ENCODE measurements at places on chromosomes 2 and 18. TPM values are rescaled to one million over a fixed set of nuclear protein-coding genes. Genes with fewer than 3 reads are reported as not detected.
A peak's percentile ranks its signal among the peaks of the same experiment; 100 is the strongest.

DNA sequence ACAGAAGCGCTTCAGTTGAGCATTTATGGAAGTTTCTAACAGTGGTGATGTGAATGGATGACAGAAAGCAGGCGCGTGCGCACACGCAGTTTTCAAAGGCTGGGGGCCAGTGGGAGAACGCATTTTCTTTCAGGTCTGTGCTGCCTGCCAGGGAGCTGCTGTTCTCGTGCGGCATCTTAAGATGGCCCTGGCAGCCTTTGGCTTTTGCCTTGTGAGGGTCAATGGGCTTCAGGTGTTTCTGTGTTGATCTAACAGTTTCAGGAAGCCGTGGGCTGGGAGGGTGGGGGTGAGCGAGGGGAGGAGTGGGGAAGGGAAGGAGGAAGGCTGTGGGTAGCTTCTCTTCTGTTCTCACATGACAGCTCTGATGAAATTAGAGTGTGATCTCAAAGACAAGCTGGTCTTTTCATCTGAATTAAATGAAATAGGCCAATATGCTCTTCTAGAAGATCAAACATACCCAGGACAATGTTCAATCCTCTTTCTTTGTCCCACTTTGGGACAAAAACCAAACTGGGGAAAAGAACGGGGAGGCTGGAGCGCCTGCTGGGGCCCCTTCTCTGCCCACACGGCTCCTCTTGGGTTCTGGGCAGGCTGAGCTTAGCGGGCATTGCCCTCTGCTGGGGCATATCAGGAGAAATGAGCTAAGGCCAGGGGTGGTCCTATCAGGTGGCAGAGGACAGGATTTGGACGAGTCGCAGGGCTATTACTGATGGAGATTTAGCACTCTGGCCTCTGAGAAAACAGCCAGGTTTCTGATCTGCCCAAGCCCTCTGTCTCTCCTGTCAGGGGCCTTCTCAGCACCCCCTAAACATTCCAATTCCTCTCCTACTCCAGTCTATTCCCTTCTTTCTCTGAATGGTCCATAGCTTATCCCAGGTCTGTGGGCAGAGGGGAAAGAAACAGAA, 126.2 kb upstream of the LGALSL start:
- DNase-seq, result no peak

DNA sequence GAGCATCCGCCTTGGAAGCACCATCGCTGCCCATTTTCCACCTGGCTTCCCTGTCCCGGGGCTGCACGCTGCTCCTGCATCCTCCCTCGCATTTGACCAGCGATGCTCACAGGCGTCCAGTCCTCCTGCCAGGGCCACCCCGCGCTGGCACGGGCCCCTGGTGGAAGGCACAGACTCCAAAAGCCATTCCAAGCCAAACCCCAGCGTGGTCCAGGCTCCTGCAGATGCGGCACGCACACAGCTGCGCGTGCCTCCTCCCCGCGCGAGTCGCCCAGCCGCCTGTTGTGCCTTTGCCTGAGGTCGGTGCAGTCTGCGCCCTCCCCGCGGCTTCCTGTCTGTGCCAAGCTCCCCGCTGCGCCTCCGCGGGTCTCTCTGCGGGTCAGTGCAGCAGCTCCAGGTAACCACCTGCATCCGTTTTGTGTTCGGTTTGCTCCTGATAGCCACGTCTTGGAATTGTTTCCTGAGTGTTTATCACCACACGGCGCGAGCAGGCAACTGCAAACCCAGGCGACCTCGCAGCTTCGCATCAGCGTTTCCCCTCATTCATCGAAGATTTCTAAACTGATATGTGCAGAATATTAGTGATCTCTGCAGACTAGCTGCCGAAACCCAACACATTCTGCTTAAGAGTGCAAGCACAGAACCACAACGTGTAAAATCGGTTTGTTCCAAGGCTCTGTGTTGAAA, 65.2 kb upstream of the SALL3 start:
- DNase-seq, result no peak

GRCh38 chr18:26304511-26304910, 78.3 kb downstream of the TAF4B start:
- no peak for DNase-seq

Gene CCDC195
- not detected for total RNA-seq

Gene SLC23A3
- total RNA-seq, result 1.6 TPM

Gene SP140
- 0.09 TPM for total RNA-seq

GRCh38 chr2:86305195-86305914, 32.1 kb downstream of the REEP1 start:
- DNase-seq, result no peak

DNA sequence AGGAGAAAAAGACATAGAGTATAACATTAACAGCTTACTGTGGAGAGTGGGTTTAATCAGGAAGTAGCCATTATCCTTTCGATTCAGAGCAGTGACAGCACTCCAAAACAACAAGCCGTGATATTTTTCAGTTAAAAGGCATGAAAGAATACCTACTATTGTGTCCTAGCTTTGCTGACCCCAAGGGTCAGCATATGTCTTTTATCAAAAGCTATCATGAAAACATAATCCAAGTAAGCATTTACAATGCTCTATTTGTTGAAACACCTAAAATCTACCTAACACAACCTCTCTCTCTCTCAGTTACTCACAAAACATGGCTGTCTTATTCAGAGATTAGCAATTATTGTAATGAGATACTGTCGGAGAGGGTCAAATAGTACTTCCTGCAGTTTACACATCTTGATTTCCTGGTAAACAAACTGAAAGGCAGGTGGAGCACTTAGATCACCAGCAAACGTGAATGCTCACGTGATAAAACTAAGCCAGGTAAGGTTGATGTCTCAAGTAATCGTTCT, 100.0 kb downstream of the BAZ2B start:
- DNase-seq, result peak; percentile 43

Data from fibroblast of the aortic adventitia (primary cell).